ENCODE measurements at places on chromosomes 2 and 18.

DNA sequence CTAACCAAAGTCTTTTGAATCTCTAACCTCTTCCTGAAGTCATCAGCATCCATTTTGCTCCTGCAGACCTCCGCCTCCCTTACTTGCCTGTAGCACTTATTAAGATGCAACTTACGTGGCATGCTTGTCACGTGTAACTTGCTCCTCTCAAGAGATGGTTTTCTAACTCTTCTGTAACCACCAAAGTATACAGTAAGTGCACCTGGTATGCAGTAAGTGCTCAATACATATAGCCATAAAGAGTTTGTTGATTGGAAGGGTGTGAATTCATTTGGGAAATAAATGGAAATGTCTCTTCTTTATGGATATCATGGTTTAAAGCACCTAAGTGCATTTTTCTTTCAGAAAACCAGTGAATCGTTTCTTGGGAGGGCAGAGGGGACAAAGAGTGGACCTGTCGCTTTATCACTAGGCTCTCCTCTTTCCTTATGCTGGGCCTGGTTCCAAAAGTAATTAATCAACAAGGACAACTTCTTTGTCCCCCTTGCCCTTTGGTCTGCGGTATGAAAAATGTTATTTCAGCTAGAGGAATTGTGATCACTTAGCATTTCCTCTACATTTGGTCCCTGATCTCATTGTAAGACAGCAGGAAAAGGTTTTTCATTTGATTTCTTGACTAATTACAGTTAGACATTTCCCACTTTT, 370.0 kb upstream of the SPRED2 start:
- no peak for DNase-seq

DNA sequence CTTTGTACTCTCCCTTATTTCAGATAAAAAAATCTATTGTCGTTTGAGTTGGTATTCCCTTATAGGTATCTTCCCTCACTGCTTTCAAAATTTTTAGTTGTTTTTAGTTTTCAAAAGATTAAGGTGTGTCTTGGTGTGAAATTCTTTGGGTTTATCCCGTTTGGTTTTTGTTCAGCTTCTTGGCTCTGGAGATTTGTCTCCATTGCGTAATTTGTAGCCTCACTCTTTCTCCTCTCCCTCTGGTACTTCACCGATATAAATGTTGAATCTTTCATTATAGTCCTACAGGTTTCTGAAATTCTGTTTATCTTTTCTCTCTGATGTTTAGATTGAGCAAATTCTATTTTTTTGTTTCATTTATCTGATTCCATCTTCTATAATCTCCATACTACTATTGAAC, 113.8 kb upstream of the HS6ST1 start:
- DNase-seq, result no peak

- no peak for DNase-seq
Measured at GRCh38 chr18:79252904-79253633, 142.7 kb upstream of the NFATC1 start.

DNA sequence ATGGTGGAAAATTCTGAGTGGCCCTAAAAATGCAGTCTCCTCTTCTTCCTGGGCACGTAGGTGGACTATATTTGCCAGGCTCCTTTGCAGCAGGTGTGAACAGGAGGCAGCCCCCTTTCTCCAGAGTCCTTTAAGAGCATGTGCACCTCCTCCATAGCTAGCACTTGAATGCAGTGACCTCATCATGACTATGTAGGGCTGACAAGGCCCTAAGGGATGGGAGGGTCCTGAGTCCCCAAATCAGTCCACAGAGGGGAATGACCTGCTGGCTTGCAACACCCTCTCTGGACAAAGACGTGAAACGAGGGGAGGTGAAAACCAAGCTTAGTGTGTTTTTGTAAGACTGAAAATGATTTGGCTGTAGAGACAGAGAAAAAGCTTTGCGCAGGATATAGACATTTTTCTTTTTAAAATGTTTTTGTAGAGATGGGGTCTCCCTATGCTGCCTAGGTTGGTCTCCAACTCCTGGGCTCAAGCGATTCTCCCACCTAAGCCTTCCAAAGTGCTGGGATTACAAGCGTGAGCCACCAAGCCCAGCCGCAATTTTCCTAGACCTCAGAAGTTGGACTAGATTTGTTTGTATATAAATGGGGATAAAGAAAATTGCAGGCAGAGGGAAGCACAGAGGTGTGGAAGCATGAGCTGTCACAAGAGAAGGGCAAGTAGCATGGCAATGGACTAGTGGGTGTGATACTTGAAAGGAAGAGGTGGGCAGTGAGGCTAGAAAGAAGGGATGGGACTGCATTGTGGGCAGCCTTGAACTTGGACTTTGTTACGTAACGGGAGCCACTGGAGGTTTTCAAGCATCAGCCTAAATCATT, 28.8 kb downstream of the LONRF2 start:
- DNase-seq, result no peak

DNA sequence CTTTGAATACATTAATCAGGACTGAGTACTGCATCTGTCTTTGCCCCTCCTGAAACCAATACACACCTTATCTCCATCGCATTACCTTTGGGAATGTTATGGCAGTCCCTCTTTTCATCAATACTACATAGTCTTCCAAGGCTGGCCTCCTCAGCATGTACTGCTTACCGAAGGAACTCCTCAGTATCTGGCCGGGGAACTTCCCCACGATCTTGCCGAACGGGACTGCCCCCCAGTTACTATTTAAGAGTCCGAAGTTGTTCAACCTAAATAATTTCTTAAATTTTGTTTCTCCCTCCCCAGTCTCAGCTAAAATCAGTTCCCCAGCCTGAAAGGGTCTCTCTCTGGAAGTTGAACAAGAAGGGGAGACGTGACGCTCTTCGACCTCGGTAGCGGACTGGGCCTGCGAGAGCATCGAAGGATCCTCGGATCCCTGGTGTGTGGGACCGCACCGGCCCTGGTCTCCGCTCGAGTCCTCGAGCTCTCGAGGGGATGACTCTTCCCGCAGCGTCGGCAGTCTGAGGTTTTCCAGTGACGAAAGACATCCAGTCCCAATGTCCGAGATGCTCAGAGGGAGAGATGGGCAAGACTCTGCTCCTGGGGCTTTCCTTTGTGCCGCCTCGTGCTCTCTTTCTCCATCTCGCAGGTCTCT, 489 bp downstream of the TRMT61B start:
- no peak for DNase-seq

DNA sequence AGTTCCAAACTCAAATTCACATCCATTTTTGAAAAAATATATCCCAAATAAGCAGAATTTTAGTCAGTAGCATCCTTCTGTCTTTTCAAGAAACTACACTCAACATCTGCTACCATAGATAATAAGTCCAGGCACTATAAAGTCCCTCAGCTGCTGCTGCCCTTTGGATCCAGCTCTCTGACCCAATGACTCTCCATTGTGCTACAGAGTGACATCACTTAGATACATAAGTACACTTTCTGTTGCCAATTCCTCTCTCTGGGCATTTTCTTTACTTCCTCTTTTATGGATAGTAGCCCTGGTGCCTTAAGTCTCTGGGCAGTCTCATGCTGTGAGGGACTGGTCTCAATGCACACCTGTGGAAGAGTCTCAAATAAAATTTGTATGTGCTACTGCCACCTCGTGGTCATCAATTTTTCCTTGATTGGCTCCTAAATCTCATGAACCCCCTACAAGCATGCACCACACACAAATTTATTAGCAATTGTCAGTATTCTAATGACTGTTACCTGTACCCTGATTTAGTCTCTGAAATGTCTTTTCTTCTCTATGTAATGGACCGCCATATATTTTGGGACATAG, 219.2 kb downstream of the LRP1B start:
- DNase-seq, result no peak

- no peak for DNase-seq
Measured at GRCh38 chr2:26706616-26707473, 14.3 kb downstream of the KCNK3 start.

DNA sequence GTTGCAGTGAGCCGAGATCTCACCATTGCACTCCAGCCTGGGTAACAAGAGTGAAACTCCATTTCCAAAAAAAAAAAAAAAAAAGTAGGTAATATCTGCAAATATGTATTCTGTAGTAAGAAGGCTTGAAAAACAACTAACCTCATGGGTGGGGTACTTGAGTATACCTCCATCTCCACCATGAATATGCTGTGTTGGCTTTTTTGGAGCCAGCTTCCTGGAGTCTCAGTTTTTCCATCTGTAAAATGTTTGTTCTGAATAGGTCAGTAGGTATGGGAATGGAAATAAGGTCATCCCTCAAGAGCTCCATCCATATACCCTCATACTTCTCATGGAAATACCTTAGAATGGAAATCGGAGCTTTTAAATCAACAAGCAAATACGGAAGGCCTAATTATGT, 430.0 kb upstream of the FAM98A start:
- DNase-seq, result no peak

DNA sequence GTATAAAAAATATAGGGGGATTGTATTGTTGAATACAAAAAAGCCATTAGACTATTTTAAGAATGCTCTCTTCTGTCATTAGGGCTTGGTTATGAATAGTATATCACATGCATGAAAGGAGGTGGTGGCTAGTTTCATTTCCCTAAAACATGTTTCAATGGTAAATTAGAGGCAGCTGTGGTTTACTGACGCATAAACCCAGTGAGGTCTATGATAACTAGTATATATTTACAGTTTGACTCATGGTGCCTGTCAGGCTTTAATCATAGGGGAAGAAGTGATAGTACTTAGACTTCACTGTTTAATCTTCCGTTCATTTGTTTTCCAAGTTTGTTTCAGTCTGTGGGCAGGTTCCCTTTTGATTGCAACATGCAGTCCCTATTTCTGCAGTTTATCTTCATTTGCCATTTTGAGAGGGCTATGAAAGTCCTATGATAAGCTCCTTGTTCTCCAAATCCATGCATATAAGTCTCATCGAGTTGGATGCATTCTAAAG, 55.1 kb upstream of the MAP4K3 start:
- no peak for DNase-seq

GRCh38 chr2:223088866-223089265, 36.9 kb downstream of the KCNE4 start:
- no peak for DNase-seq

GRCh38 chr2:239386001-239386670, 14.7 kb downstream of the HDAC4 start:
- no peak for DNase-seq

GRCh38 chr2:213166109-213166508, 14.7 kb upstream of the IKZF2 start:
- no peak for DNase-seq

- DNase-seq, result no peak
Measured at GRCh38 chr2:99674090-99674489, 184.3 kb upstream of the REV1 start.

DNA sequence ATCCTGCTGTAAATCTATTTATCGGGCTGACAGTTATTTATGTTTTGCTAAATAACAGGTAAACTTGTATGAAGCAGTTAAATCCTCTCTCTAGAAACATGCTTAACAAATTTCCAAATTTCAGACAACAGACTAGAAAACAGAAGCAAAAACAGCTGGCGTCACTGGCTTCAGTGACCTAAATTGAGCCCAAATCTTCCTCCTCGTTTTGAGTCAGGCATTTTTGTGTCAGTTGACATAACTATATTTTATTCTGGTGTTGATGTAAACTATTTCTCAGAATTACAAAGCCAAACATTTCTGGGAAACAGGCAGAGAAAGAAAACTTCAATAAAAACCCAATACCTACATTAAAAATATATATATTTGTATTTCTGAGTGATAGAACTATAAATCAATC, 21.7 kb downstream of the RBMS1 start:
- no peak for DNase-seq

GRCh38 chr2:138170485-138170884, 206.2 kb downstream of the HNMT start:
- DNase-seq, result no peak

- DNase-seq, result no peak
Measured at GRCh38 chr2:216743781-216744180, 48.4 kb upstream of the IGFBP5 start.

DNA sequence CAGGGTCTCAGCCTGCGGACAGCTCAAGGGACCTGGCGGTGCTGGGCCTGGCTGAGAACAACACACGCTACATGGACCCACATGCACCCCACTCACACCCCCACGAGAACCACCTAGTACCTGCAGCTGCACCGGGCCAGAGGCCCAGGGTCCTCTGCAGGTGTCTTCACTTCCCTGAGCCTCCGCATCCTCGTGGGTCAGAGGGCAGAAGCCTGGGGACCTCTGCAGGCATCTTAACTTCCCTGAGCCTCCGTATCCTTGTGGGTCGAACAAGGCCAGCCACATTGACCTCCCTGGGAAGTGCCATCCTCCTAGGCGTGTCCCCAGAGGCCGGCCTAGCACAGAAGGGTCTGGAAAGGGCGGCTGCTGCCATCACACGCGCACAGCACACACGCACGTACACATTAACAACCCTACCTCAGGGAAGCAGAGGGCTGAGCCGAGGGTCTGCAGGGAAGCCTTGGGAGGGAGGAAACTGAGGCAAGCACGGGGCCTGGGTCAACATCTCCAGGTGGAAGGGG, 62.5 kb upstream of the HPCAL1 start:
- DNase-seq, result no peak

DNA sequence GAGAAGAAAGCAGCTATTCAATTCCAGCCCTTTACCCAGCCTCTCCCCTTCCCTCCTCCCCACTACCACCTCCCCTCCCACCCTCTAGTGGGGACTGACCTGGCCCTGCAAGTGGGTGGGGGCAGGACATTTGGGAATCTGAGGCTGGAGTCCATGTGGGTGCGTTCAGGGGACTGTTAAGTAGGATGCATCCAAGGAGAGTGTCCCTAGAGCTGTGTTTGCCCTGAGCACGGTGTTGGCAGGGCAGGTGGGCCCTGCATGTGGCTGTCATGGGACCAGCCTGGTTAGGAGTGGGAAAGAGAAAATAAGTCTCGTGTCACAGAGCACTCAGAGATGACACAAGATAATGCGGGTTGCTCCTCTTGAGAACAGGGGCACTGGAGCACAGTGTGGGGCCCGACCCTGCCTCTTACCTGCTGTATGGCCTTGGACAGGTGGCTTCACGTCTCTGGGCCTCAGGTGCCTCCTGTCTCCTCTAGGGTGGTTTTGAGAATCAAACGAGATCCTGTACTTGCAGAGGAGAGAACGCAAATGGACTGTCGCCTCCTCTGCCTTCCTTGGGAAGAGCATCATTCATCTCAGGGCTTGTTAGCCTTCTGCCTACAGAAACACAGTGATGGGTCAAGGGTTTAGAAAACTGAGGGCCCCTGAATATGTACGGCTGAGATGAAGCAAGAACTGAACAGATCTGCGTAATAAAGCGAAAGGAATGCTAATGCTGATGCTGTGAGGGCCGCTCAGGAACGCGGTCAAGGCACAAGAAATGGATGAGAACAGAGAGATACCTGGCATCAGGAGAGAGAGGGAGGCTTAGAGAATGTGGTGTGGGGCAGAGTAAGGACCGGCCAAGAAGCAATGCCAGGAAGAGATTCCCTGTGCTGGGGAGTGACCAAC, 187.7 kb upstream of the HAAO start:
- DNase-seq, result no peak

DNA sequence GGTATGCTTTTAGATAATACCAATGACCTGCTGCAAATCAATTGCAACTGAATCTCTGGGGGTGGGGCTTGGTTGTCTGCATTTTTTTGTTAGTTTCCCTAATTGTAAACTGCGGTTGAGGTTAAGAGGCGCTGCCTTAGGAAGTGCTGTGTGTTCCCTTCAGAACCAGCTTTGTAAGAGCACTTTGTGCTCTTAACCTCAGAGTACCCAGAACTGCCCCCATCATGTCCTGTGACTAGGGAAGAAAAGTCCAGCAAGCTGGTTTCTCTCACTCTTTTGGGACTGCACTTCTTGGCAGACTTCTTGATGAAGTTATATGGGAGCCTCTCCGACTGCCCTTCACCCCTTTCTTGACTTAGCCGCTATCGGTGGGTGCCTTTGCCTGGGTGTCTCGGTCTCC, 245.5 kb upstream of the CXCR4 start:
- DNase-seq, result no peak

GRCh38 chr2:85873679-85874078, 15.1 kb downstream of the ST3GAL5 start:
- no peak for DNase-seq

GRCh38 chr2:126890551-126891450, 7.9 kb upstream of the TEX51 start:
- no peak for DNase-seq

Data from left renal pelvis (tissue), 4 donors.